ENCODE measurements at places on chromosomes 11 and 22.

- DNase-seq, result no peak
These were observed 667 bp downstream of the RAB6A start for GRCh38 chr11:73760135-73760678.

DNA sequence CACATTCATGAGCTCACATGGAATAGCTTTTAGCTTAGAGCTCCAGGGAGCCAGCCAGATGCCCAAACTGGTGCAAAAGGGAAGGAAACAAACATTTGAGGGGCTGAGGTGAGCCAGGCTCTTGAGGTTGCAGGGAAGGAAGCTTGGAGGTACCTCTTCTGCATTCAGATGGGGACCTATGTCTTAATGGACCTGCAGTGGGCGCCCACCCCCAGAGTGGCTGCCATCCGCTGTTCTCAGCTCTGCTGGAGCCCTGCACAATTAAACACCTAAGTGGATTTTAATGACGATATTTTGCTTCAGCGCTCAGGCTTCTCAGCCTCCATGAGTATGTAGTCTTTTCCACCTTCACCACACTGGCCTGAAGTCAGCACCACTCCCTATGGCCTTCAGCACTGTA is 100.8 kb downstream of the LDLRAD3 start:
- no peak for DNase-seq

GRCh38 chr11:1290052-1291040 is 19.1 kb downstream of the TOLLIP start:
- DNase-seq, result no peak

DNA sequence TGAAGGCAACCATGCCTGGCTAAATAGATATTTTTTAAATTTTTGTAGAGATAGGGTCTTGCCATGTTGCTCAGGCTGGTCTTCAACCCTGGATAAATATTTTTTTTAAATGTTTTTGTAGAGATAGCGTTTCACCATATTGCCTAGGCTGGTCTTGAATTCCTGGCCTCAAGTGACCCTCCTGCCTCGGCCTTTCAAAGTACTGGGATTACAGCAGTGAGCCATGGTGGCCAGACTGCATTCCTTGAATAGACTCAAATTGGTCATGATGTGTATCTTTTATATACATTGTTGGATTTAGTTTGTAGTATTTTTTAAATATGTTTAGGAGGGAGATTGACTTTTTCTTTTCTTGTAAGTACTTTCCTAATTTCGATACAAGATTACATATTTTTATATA is 325.7 kb upstream of the C11orf87 start:
- DNase-seq, result no peak

GRCh38 chr11:117396970-117397369 is 69.3 kb downstream of the CEP164 start:
- DNase-seq, result no peak

DNA sequence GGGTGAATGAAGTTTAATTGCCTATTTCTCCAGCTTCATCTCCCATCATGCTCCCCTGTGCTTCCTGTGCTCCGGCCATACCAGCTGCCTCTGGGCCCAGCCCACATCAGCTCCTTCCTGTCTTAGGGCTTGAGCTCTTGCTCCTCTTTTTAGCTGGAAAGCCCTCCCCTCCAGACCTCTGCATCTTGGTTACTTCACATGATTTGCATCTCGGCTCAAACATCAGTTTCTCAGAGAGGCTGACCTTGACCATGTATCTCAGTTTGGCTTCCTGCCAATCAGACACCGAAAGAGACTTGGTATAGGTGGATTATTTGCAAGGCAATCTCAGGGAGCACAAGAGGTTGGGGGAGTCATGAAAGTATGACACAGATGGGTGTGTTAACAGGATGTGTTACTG is 73.2 kb upstream of the TIMP3 start:
- no peak for DNase-seq

- no peak for DNase-seq
These were observed 37.1 kb upstream of the CELSR1 start for GRCh38 chr22:46574438-46574992.

DNA sequence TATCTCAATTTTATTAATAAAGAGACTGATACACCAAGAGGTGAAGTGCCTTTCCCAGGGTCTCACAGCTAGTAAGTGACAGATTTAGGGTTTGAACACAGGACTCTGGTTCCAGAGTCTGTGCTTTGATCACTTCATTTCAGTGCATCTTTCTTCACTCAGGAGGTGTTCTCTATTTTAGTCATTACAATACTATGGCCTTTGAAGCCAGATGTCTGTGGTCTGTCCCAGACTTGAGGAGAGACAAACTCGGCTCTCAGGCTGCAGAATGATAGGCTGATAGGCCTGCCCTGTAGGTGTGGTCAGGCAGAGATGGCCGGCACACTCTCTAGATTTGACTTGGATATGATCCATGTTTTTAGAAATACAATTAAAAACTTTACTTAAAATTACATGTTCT is 478.5 kb upstream of the CCDC90B start:
- no peak for DNase-seq

DNA sequence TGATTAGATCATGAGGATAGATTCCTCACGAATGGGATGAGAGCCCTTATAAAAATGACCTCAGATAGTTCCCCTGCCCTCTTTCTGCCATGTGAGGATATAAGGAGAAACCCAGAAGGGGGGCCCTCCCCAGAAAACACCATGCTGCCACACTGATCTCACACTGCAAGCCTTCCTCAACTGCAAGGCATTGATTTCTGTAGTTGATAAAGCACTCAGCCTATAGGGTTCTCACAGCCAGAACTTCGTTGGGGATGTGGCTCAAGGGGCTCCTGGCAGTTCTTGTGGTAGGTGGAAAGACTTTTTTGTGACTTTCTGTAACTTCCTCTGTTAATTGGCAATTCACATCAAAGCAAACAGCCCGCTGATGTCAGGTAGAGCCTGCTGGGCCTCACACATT is 108.9 kb downstream of the CD44 start:
- no peak for DNase-seq

DNA sequence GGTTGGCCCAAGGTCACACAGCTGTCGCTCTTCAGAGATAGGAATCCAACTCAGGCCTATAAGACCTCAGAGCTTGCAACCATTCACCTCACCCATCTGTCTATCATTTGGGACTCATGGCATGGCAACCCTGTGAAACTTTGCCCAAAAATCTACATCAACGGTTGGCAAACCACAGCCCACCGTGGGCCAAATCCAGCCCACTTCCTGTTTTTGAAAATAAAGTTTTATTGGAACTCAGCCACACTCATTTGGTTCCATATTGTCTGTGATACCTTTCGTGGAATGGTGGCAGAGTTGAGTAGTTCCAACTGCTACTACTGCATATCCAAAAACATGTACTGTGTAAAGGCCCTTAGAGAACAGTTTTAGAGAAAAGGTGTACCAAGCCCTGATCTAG is 307.8 kb downstream of the MN1 start:
- no peak for DNase-seq

DNA sequence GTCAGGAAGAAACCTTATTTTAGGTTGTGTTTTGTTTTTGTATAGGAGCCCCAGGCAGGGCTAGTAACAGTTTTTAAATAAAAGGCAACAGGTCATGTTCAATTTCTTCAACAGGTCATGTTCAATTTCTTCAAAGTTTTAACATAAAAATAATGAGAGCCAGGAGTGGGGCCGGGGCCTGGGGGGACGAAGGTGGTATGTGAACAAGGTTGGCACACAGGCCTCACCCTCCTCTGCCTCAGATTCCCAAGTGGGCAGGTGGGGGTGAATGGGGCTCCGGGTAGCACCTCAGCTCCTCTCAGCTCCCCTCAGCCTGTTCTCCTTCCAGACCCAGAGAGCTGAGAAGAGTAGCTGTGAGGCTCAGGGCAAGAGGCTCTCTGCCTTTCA is 4.4 kb downstream of the DERL3 start:
- DNase-seq, result no peak

GRCh38 chr11:123381817-123382554 is 48.1 kb upstream of the GRAMD1B start:
- no peak for DNase-seq

DNA sequence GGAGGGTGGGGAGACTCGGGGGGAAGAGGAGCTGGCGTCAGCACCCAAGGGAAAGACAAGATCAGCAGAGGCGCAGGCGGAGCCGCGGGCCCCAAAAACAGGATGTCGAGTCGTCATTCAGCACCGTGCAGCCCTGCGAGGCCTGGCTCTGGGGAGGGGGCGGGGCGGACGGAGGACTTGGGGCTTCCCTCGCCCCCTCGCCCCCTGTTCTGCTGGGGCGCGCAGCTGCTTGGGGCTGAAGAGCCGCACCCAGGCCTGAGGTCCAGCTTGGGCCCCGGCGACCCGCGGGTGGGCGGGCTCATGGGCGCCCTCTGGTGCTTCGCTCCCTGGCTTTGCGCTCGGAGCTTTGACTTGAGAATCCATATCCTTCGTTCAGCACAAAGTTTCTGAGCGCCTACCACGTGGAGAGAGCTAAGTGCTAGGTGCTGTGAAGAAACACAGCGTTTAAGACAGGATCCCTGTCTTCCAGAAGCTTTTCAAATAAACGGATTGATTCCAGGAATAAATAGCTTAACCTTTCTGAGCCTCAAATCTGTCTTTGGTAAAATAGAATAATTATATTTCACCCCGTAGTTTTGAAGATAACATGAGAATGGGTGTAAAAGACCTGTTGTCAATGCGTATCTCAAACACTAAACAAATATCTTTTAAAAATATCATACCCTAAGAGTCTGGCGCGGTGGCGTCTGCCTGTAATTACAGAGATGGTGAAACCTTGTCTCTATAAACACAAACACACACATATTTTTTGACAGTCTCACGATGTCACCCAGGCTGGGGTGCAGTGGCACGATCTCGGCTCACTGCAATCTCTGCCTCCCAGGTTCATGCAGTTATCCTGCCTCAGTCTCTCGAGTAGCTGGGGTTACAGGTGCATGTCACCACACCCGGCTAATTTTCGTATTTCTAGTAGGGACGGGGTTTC is 929 bp upstream of the RHOG start:
- no peak for DNase-seq

- no peak for DNase-seq
These were observed 90.6 kb upstream of the SLC22A12 start for GRCh38 chr11:64500176-64501013.

GRCh38 chr11:63652671-63653070 is 18.5 kb downstream of the ATL3 start:
- no peak for DNase-seq

DNA sequence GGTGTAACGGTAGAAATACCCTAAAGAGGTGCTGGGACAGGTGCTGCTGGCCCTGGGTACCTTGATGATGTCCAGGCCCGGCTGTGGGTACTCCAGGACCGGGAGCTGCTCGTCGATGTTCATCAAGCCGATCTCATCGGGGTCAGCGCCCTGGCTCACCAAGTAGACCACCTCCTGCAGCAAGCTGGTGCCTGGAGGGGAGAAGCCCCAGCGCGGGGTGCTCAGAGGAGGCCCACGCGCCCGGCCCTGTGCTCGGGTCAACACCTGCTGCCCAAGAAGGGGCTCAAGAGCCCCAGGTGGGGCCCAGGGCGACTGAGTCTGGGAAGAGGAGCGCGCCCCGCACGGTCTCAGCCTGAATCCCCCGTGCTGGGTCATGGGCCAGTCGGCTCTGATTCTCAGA is 20.6 kb downstream of the SULT4A1 start:
- no peak for DNase-seq

GRCh38 chr11:120709808-120710207 is 198.3 kb downstream of the GRIK4 start:
- no peak for DNase-seq

- no peak for DNase-seq
These were observed 870.6 kb upstream of the LRRC4C start for GRCh38 chr11:42329929-42330565.

DNA sequence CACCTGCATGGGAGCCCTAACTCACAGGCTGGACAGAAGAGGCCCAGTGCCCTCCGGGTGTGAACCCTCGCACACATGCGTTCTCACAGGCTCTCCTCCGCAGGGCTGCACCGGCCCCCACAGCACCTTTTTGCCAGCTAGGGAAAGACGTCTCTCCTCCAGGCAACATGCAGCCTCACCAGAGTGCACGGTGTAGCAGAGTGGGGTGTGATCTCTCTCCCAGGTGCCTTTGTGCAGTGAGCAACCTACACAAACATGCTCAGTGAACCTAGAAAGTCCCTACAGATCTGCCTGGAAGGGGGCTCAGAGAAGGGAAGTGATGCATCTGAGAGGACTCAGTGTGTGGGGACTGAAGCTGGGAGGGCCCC is 3.7 kb upstream of the CARNS1 start:
- no peak for DNase-seq

- no peak for DNase-seq
These were observed 9.4 kb upstream of the ANO3 start for GRCh38 chr11:26322335-26323067.

- DNase-seq, result no peak
These were observed 38.0 kb upstream of the TBCEL start for GRCh38 chr11:120985718-120986569.

DNA sequence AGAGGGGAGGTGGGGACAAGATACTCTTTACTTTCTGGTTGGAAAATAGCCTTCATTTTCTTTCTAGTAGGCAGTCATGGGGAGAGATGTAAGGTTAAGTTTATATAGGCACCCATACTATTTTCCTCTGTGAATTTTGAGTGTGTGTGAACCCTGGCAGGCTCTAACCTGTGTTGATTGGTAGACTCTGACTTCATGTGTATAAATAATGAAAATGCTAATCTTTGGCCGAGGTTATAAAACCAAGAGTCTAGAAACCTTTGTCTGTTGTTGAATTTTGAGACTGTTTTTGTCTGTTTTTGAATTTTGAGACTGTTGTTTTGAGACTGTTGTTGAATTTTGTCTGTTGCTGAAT is 14.0 kb downstream of the TRIM44 start:
- DNase-seq, result no peak

DNA sequence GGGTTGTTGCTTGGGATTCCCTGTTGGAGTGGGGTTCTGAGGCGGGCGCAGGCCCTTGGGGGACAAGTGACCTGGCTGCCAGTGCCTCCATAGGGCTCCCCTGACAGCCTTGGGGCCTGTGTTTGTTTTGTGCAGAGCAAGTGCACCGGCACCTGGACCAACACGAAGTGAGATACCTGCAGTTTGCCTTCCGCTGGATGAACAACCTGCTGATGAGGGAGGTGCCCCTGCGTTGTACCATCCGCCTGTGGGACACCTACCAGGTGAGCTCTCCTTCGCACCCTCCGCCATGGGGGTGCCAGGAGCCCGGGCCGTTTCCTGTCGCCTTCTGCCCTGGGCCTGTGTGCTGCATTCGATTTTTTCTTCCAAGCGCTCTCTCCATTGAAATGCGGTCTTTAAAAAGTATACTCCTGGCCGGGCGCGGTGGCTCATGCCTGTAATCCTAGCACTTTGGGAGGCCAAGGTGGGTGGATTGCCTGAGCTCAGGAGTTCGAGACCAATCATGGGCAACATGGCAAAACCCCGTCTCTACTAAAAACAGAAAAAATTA is 274.6 kb downstream of the TBC1D22A start:
- DNase-seq, result no peak

- no peak for DNase-seq
These were observed 5.8 kb upstream of the SEPTIN5 start for GRCh38 chr22:19708321-19709011.

DNA sequence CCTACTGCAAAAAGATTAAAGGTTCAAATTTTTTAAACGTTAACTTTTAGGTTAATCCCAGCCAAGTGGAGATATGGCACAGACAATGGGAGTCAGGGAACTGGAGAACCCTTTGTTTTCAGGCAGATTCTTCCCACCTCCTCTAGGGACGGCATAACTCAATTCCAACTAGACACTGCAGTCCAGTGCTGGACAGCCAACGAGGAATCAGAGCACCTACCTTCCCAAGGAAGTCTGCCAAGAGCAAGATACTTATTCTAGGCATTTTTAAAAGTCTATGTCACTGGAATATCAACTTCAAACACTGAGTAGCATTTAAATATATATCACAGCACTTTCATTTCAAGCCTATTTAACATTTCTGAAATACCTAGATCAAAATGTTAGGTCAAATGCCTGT is 7.3 kb downstream of the CADM1 start:
- DNase-seq, result no peak

- no peak for DNase-seq
These were observed 6.2 kb downstream of the GAL3ST1 start for GRCh38 chr22:30568137-30568805.
